ENCODE measurements at places on chromosomes 5 and 9.

GRCh38 chr5:25095261-25095660 is 450.5 kb upstream of the CDH10 start:
- no peak for DNase-seq

- no peak for DNase-seq
These were observed 243.1 kb upstream of the COX7C start for GRCh38 chr5:86374611-86375010.

DNA sequence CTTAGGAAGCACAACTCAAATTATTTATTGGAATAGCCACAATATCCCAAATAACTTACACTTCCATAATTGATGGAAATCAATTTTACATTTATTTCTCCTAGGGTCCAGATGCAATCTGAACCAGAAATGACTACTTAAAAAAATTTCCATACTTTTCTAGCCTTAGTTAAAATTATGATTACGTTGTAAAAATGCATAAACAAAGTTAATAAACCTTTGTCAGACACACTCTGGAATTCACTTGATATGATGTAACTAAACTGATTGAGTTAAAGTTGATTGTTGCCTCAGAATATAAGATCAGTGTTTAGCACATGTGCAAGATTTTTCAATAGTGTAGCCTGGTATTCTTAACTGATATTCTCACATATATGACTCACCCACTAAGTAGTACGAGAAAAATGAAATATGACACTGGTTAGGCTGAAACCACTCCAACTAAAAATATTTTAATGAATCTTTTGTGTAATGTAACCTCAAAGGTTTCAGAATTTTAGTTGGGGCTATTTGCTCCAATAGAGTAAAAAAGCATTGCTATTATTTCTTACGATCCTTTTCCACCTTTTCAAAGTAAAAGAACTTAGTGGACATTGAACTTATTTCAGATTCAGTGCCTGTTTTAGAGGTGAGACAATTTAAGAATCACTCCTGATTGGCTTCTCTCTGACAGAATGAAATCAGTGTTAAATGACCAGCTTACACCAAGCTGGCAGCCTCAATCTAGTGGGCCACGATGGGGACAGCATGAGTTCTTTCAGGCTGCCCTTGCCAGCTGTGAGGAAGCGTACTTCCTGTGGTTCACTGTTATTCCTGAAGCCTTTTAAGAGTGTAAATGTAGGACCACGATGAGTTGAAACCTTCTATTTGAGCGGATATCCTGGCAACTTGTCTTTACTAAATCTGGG is 277.2 kb upstream of the CDH9 start:
- DNase-seq: no peak

- DNase-seq: no peak
These were observed 55.6 kb downstream of the GPR21 start for GRCh38 chr9:123089040-123089439.

DNA sequence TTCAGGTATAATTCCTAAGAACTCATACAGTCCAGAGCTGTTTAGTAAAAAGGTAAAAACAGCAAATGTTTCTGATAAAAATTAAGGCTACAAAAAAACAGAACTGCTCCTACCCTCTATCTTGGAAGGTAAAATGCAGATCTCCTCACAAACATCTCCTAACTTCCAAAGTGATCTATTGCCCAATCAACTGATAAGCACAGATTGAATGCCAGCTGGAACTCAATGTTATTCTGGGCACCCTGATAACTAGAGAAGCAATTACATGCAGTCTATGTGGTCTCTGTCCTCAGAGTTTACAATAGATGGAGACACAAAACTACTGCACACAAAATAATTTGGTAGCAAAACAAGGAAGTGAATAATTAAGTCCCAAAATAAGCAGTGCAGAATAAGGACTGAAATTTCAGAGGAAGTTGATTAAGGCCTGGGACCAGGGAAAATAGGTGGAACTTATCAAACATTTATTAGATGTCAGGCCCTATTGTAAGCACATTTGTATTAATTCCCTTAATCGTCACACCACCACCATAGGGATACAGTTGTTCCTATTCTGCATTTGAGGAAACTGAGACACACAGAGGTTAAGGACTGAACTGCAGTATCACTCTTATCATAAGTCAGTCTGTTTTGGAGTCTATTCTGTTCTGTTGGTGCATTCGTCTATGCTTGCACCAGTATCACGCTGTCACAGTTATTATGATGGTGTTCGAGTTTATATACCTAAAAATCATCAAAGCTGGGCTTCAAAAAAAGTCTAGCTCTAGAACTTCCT is 102.2 kb upstream of the TARS1 start:
- DNase-seq: no peak
